ENCODE measurements at places on chromosomes 1 and 21.

GRCh38 chr1:38018864-38019343 lies 6.4 kb downstream of the UTP11 start:
- no peak for DNase-seq

- no peak for DNase-seq
Measured at GRCh38 chr1:40096646-40096976, 441 bp downstream of the PPT1 start.

- no peak for DNase-seq
Measured at GRCh38 chr1:9575486-9575885, 13.2 kb upstream of the TMEM201 start.

DNA sequence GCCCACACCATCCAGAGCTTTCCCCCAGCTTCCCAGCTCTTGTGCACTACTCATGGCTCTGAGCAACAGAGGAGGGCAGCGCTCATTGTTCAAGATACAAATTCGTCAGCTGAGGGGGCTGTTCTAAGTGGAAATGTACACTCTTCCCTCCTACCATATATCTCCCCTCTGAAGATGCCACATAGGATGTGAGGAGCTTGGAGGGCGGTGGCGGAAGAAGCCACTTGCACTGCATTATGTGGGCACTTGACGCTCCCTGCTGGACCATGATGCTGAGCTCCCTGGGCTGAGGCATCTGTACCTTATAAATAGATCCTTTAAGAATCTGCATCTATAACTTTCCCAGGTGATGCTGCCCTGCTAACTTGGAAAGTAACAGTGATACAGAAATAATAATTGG lies 477.6 kb upstream of the DEPDC1 start:
- DNase-seq = no peak

DNA sequence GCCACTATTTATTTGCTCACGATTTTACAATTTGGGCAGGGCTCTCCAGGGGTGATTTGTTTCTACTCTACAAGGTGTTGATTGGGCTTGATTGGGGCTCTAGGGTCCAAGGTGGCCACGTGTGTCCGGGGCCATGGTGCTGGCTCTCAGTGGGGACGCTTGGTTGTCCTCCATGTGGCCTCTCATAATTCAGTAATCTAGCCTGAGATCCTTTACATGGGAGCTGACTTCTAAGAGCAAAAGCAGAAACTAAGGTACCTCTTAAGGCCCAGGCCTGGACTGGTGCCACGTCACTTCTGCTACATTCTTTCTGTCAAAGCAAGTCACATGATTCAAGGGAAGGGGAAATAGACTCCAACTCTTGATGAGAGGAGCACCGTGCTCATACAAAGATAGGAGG lies 8.1 kb upstream of the PSRC1 start:
- DNase-seq = no peak

- DNase-seq = no peak
Measured at GRCh38 chr21:14303731-14304488, 79.0 kb downstream of the HSPA13 start.

DNA sequence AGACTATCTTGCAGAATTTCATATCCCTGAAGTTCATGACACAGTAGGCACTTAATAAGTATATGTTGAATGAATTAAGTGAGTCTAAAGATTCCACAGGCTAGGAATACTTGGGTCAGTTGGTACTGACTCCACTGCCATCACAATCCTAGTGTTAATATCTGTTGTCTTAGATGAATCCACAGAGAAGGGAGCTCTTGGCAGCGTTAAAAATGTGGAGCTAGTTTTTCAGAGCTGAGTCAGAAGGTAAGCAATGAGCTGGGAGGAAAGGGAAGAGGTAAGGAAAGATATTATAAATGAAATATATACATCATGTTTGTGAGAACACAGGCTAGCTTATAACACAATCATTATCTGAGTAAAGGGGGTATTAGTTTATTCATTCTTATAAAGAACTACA lies 21.8 kb upstream of the GORAB start:
- peak; percentile 61 for DNase-seq

DNA sequence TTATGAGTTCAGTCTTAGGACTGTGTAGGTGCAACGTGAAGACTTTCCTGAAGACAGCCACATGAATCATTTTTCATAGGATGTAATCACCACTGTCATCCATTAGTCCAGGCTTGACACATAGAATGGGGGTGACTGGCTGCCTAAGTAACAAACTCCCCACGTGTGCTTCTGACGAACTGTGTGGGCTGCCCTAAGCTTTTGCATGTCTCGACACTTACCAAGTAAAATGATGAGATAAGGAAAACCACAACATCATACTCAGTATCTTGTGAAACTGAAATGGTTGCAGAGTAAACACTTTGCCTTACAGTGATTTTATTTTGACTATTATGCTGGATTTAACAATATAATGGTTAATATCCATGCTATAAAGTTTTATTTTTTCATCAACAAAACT lies 19.5 kb downstream of the ERG start:
- DNase-seq = no peak

DNA sequence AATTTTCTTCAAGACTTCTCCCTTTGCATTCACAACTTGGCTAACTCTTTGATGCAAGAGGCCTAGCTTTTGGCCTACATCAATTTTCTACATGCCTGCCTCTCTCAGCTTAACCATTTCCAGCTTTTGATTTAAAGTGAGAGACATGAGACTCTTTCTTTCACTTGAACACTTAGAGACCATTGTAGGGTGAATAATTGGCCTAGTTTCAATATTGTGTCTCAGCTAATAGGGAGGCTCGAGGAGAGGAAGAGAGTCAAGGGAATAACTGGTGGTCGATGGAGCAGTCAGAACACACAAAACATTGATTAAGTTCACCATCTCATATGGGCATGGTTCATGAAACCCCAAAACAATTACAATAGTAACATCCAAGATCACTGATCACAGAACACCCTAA lies 225.5 kb downstream of the TPR start:
- DNase-seq = no peak

- DNase-seq = no peak
Measured at GRCh38 chr1:50593515-50593914, 170.3 kb upstream of the DMRTA2 start.

DNA sequence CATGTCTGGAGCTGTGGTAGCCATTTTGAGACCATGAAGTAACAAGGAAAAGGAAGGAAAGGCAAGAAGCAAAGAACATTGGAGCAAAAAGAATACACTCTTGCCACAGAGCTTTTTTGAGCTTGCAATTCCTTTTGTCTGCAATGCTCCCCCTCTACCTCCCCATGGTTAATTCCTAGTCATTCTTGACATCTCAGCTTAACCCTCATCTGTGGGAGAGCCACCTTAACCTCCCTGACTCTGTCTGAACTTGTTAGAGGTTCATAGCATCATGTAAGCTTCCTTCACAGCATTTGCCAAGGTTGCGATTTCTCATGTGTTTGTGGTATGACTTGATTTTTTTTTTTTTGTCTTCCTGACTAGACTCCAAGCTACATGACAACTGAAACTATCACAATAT lies 564.1 kb upstream of the PLXNA2 start:
- no peak for DNase-seq

Measured in foreskin fibroblast (primary cell).